ENCODE measurements at places on chromosomes 1 and 21. TPM values are rescaled to one million over a fixed set of nuclear protein-coding genes. Genes with fewer than 3 reads are reported as not detected.

The SRM gene
- 13.0 TPM for total RNA-seq

The GPR52 gene
- 3.6 TPM for total RNA-seq

DNA sequence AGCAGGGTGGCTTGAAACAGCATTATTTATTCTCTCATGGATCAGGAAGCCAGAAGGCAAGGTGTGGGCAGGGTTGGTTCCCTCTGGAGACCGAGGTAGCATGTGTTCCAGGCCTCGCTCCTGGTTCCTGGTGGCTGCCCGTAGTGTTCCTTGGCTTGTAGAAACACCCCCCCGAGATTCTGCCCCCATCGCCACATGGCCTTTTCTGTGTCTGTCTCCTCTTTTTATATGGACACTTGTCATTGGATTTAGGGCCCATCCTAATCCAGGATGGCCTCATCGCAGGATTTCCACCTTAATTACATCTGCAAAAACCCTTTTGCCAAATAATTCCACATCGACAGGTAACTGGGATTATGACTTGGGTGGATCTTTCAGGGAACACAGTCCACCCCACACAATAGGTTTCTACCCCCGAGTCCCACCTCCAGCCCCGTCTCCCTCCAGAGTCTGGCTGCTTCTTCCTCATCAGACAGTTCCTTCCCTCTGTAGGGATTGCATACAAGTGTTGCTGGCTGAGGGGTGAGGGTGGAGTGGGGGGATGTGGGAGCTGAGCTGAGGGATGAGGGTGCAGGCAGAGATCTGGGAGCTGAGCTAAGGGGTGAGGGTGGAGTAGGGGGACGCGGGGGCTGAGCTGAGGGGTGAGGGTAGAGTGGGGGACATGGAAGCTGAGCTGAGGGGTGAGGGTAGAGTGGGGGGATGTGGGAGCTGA lies 12.3 kb upstream of the NPHP4 start:
- DNase-seq, result no peak

DNA sequence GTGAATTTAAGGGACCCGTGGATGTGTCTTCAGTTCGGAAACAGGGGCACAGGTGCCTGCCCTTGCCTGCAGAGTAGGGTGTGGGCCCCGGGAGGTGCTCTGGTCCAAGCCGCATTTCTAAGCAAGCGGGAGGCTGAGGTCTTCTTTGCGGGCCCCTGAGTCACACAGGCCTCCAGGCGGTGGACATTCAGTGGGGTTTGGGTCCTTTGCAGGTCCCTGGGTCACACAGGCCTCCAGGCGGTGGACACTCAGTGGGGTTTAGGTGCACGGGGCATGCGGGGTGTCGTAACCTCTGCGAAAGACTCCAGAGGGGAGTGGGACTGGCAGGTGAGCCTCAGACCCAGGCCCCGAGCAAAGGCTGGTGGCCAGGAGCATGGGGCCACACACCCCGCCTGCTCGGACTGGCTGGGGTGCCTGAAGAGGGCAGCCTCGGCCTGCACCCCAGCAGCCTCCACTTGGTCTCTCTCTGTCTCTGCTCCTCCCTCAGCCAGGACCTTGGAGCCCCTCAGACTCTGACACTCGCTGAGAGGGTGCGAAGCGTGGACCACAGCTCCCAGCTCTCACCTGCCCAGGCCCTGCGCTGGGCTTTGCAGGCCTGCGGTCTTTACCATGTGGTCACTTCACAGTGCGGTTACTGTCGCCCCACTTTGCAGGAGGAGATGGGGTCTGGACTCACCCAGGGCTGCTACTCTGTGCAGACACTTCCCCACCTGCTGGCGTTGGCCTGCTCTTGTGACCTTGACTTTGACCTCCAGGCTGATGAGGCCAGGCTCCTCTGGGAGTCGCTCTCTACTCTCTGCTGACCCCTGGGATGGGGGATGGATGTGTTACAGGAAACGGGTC lies 6.0 kb upstream of the AGPAT3 start:
- no peak for DNase-seq

DNA sequence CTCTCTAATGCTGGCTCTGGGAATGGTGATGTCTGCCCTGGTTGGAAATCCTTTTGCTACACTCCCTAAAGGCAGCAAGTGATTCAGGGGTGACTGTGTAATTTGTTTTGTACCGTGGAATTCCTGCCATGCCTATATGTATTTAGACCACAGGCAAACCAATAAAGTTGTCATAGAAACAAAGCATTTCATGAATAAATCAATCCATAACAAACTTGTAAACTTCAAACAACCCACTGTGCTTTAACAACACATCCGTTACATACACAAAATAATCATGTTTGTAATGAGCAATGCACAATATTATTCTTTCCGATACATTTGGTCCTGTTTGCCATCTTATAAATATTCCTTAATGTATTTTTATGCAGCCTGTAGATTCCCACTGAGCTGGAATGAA lies 330.3 kb upstream of the SNX7 start:
- no peak for DNase-seq

The OR14K1 gene
- not detected for total RNA-seq

GRCh38 chr1:199701726-199702125 lies 325.8 kb upstream of the NR5A2 start:
- DNase-seq, result no peak

GRCh38 chr1:66596191-66596590 lies 62.2 kb downstream of the SGIP1 start:
- no peak for DNase-seq

DNA sequence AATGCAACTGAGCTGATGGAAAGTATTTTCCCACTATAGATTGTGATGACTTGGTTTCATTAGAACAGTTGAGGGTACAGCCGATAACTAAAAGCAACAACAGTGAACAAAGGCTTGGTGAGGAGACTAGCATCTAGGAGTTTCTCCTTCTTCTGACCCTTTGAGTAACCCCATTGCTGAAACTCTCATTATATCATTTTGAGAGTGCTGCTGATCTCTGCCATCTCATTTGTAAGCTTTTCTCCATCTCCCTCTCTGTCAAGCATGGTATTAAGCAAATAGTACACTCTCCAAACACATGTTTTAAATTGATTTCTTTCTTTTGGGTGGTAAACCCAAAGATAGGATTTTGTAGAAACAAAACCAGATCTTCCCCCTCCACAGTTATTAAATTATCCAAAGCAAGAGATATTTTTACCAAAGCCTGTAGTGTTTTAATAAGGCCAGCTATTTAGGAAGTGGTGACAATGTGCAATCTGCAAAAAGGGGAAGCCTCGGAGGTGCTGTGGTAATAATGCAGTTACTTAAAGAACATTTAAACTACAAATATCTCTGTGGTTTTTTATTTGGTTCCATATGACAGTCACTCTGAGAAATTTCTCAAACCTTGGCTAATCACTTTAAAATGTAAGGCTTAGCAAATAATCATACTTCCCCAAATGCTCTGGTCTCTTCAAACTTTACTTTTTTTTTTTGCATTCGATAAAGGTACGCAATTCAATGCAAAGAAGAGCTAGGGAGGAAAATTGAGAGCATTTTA lies 287.5 kb downstream of the HLX start:
- no peak for DNase-seq

DNA sequence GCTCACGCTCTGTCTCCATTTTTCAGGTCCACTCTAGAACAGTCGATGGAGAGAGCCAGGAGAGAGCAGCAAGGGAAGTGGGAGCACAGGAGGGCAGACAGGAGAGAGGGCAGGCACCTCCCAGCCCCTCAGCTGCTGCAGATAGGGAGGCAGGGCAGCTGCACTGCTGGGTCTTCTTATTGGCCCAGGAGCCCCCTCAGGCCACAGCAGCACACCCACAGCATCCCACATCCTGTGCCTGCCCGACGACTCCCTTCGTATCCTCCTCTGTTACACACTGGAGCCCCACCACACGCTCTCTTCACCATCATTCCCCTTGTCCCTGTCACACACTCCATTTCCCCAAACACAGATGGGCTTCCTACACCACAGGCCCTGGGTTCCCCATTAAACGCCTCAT lies 13.7 kb upstream of the ARTN start:
- no peak for DNase-seq

GRCh38 chr1:240098534-240098933 lies 6.9 kb downstream of the FMN2 start:
- no peak for DNase-seq

The RNPEP gene
- 20.2 TPM for total RNA-seq

The WDR3 gene
- total RNA-seq, result 11.6 TPM

The SELL gene
- total RNA-seq, result 12.3 TPM

The CHODL gene
- 11.8 TPM for total RNA-seq

GRCh38 chr1:170560681-170561285 lies 28.8 kb downstream of the GORAB start:
- no peak for DNase-seq

GRCh38 chr1:178434360-178434759 lies 62.4 kb downstream of the CLEC20A start:
- DNase-seq, result no peak

- DNase-seq, result no peak
Measured at GRCh38 chr1:11488966-11489625, 10.1 kb downstream of the DISP3 start.

DNA sequence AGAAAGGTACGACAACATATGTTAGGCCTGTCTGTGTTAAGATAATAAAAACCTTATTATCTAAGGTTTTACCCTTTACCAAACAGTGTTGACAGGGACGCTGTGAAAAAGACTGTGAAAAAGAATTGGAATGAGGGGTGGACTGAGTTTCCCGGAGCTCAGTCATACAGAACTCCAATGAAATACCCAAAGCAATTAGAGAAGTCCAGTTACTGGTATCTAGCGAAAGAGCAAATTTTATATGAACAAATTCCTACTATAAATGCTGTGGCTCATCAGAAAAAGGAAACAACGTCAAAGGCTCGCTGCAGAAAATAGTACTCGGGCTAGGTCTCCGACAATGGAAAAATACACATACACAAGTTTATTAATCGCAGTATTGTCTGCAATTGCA lies 708 bp upstream of the RBBP5 start:
- no peak for DNase-seq

DNA sequence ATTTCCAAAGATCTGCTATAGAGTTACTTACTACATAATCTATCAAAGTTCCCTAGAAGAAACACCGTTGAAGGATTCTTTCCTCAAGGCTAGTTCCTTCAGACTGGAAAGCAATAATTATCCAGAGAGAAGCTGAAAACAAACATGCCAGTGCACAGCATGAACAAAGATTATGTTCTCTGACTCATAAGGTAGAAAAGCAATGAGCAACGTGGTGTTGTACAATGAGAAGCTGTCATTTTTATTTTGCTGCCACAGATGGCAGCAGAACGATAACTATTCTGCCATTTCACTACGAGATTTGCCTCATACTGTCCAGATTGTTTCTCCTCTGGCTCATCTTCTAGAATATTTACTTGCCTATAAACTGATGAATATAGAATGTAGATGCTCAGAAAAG lies 10.7 kb downstream of the EXTL2 start:
- no peak for DNase-seq

- no peak for DNase-seq
Measured at GRCh38 chr1:87176087-87176486, 152.6 kb upstream of the LMO4 start.

Measured in skin of body (tissue), 3 donors.